ENCODE measurements at places on chromosomes 13 and 19. TPM values are rescaled to one million over a fixed set of nuclear protein-coding genes. Genes with fewer than 3 reads are reported as not detected.

- peak; percentile 34 for DNase-seq
- peak overlapping the region; percentile 80 for H3K27ac ChIP-seq
- H3K4me3 ChIP-seq, result peak overlapping the region; percentile 43
- peaks cover 26% of the 10 kb centered on the region for H3K4me1 ChIP-seq
Measured at GRCh38 chr19:45153339-45154063, 7.3 kb downstream of the NKPD1 start.

DNA sequence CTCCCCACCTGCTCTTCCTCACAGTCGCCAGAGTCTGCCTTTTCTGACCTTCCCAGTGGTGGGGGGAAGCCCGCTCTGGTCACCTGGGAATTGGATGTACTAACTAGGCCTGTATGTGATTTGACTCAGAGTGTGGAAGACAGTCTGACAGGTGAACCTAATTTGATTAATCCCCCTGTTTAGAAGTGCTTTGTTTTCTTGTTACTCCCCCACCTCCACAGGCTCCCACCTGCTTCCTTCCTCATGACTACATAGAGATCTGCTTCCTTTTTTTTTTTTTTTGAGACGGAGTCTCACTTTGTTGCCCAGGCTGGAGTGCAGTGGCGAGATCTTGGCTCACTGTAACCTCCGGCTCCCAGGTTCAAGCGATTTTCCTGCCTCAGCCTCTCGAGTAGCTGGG is 44.0 kb downstream of the COG3 start:
- no peak for DNase-seq
- H3K27me3 ChIP-seq, result no peaks in the 10 kb centered on the region
- peaks cover 31% of the 10 kb centered on the region for H3K36me3 ChIP-seq

DNA sequence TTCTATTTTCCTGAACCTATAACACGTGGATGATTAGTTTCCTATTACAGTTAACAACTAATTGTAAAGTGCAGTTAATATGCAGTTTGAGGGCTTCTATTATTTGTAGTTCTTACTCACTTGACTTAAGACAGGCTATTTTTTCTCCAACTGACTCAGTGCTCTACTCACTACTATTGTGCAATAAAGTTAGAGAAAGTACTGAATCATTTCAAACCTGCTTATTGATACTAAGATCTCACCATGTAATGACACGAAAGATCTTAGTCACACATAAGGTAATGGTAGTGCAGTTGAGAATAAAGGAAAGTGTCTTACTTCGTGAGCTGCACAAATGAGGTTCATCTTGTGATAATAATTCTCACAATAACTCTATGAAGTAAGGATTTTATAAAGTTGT is 22.8 kb upstream of the ITM2B start:
- H3K4me1 ChIP-seq, result peaks cover 7% of the 10 kb centered on the region
- no peak for DNase-seq
- H3K4me3 ChIP-seq, result no peak overlapping the region
- H3K27ac ChIP-seq, result no peak overlapping the region

ZNF578 gene
- total RNA-seq, result 1.9 TPM

- no peak overlapping the region for H3K27ac ChIP-seq
- DNase-seq, result no peak
- peaks cover 55% of the 10 kb centered on the region for H3K27me3 ChIP-seq
- peaks cover 14% of the 10 kb centered on the region for H3K4me1 ChIP-seq
Measured at GRCh38 chr13:87677496-87678371, 6.6 kb downstream of the SLITRK5 start.

GRCh38 chr13:43150369-43151207 is 127.2 kb downstream of the DNAJC15 start:
- H3K4me1 ChIP-seq, result no peaks in the 10 kb centered on the region
- no peak overlapping the region for H3K4me3 ChIP-seq
- no peaks in the 10 kb centered on the region for H3K36me3 ChIP-seq

STARD13 gene
- 0.25 TPM for total RNA-seq

GRCh38 chr13:27918918-27919658 is 712 bp upstream of the PDX1 start:
- peaks cover 6% of the 10 kb centered on the region for H3K36me3 ChIP-seq
- no peak overlapping the region for H3K4me3 ChIP-seq
- H3K27me3 ChIP-seq, result peaks cover 81% of the 10 kb centered on the region
- DNase-seq, result no peak
- H3K4me1 ChIP-seq, result peaks cover 15% of the 10 kb centered on the region

- peaks cover 86% of the 10 kb centered on the region for H3K4me1 ChIP-seq
- H3K27me3 ChIP-seq, result no peaks in the 10 kb centered on the region
- no peak overlapping the region for H3K4me3 ChIP-seq
- no peak overlapping the region for H3K27ac ChIP-seq
- H3K36me3 ChIP-seq, result peaks cover 18% of the 10 kb centered on the region
Measured at GRCh38 chr19:13984186-13984585, 21.9 kb downstream of the RFX1 start.

DNA sequence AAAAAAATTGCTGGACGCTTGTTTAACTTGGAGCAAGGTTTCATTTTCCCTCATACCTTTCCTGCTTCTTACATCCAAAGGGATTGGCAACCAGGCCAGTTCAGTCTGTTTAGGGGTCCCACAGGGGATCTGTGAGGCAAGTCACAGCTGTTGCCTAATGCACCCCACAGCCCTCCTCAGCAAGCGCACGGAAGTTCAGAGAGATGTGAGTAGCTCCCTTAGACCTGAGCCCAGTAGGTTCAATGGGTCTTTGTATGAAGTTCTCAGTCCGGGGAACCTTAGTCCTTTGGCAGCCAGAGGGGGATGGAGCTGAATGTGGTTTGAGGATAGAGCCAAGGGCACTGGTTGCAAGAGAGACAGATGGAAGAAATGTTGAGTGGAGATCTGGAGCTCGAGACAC is 13.0 kb downstream of the SAMD4B start:
- no peak overlapping the region for H3K4me3 ChIP-seq
- no peak for DNase-seq
- peaks cover 16% of the 10 kb centered on the region for H3K4me1 ChIP-seq
- H3K27me3 ChIP-seq, result no peaks in the 10 kb centered on the region
- H3K36me3 ChIP-seq, result peaks cover 45% of the 10 kb centered on the region
- H3K27ac ChIP-seq, result no peak overlapping the region

DNA sequence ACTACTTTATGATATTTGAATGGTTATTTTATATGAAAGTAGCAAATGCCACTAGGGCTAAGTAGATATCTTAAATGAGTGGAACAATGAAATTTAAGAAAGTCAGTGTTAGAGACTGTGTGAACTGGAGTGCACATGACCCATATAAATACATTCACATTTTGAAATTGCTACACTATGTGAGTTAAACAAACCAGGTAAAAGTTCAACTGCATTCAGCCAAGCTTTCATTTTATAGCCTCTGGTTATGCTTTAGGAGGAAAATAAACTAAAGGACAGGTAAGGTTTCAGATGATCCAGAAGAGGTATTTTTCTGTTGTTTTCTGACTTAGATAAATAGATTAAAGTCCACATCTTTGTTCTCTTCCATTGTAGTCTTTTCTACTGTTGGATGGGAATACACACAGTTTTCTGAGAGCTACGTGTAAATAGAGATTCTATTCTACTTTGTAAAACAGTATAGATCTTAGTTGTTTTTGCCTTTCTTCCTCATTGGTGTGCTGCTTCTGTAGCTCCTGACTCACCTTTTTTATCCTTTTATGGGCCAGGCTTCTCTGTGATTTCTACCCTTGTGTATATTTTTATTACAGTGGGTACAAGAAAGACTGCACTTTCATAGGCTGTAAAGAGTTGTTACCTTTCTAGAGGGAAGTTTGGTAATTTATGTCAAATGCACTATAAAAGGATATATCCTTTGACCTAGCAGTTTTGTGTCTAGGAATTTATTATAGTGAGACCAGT is 54.6 kb upstream of the KCTD4 start:
- H3K27ac ChIP-seq, result no peak overlapping the region
- DNase-seq, result no peak
- H3K4me3 ChIP-seq, result no peak overlapping the region

GRCh38 chr13:113399755-113400149 is 35.8 kb upstream of the GRTP1 start:
- H3K27me3 ChIP-seq, result no peaks in the 10 kb centered on the region
- H3K36me3 ChIP-seq, result no peaks in the 10 kb centered on the region
- no peak for DNase-seq
- H3K4me3 ChIP-seq, result no peak overlapping the region
- H3K4me1 ChIP-seq, result no peaks in the 10 kb centered on the region

GRCh38 chr13:97005625-97006262 is 11.5 kb upstream of the OXGR1 start:
- no peak for DNase-seq
- H3K27me3 ChIP-seq, result peaks cover 4% of the 10 kb centered on the region
- H3K4me3 ChIP-seq, result no peak overlapping the region
- H3K36me3 ChIP-seq, result no peaks in the 10 kb centered on the region

DNA sequence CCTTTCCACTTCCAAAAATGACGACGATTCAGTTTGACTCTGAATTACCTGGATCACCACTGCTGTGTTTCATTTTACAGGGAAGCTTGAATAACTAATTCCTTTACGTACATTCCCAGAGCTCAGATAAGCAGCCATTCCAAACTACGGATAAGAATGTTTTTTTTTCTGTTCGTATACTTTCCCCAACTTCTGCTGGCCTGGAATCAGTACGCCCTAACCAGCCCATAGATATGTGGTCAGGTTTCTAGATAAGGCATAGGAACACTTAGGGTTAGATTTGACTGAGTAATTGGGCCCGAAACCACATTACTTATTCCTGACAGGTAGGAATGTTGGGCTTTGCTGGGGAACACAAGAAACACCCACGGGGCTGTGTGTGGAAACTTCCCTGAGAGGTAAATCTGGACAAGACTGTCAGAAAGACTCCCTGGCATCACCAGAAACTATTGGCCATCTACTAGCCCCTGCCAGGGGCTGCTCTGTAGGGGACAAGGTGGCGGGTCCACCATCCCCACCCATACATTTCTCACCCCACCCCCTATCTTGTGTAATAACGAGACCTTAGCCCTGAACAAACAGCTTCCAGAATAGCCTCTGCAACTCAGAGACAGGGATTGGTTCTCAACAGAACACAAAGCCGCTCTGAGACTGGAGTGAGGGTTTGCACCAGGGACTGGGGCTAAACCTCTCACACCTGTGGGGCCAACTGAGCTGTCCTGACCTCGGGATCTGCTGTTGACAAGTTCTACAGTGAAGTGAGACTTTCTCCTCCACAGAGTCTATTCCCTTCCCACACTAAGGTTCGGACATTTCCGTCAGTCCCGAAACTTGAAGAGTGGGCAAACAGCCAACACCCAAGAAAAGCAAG is 15.6 kb downstream of the RHPN2 start:
- no peak overlapping the region for H3K27ac ChIP-seq
- no peaks in the 10 kb centered on the region for H3K36me3 ChIP-seq
- no peak overlapping the region for H3K4me3 ChIP-seq
- DNase-seq, result no peak
- H3K27me3 ChIP-seq, result no peaks in the 10 kb centered on the region
- H3K4me1 ChIP-seq, result no peaks in the 10 kb centered on the region

PDE4A gene
- 12.7 TPM for total RNA-seq
